Hepatocyte (in vitro differentiated cells): ENCODE measurements at places on chromosomes 11 and 22. TPM values are rescaled to one million over a fixed set of nuclear protein-coding genes. Genes with fewer than 3 reads are reported as not detected.

SUSD2 gene
- total RNA-seq, result 6.1 and 9.7 TPM in 2 replicates

JHY gene
- 2.0 and 2.8 TPM in 2 replicates for total RNA-seq

GAB4 gene
- total RNA-seq, result not detected in 2 replicates

MRGPRE gene
- not detected in 2 replicates for total RNA-seq

OR52D1 gene
- total RNA-seq, result not detected in 2 replicates

PPFIA1 gene
- 39.6 and 58.4 TPM in 2 replicates for total RNA-seq

- DNase-seq, result peak; percentile 53
Measured at GRCh38 chr11:63919267-63920125, 2.5 kb upstream of the RCOR2 start.

- no peak for DNase-seq
Measured at GRCh38 chr11:63896071-63896470, 20.9 kb downstream of the RCOR2 start.

GRCh38 chr11:44029977-44030911, 17.5 kb upstream of the ACCSL start:
- peak; percentile 75 for DNase-seq

GRCh38 chr11:98771791-98772190, 249.0 kb upstream of the CNTN5 start:
- no peak for DNase-seq

DNA sequence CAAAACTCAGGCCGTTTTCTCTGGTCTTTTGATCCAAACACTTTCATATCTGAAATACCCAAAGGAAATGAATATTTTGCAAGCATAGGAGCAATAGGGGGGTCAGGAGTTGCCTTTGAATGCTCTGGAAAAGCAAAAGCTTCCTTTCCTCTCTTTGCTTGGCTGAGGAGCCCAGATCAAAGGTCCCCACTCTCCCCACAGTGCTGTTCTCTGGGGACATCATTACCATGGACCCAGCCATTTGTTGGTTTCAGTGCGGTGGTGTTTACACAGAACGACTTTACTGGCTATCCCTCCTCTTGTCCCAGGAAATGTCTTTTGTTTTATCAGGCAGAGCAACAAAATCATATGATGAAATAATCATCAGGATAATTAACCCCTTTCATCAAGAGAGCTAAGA, 1089.1 kb downstream of the TBC1D22A start:
- no peak for DNase-seq

DNA sequence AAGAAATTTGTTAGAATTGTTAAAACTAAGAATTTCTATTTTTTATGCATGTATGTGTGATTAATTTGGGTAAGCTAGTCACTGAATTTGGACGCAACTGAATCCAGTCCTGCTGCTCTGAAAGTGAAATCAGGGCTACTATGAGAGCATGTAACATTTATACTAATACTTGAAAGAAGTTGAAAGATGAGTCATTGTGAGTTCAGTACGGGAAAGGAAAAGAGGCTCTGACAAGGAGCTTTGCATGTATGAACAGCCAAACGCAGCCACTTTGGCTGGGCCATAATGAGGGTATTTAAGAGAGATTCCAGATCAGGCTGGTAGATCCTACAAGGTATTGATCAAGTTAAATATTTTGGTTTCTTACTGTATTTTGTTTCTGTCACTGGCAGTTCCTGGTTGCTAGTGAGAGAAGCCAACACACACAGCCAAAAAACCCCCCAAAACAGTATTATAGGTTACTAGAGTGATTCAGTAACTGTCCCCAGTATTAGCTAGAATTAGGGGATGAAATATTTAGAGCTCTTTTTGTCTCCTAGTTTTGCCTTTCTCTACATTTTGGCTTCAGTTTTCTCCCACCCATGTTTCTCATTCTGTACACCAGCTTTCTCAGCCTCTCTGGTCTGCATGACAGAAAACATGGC, 14.1 kb downstream of the AASDHPPT start:
- peak; percentile 11 for DNase-seq

DNA sequence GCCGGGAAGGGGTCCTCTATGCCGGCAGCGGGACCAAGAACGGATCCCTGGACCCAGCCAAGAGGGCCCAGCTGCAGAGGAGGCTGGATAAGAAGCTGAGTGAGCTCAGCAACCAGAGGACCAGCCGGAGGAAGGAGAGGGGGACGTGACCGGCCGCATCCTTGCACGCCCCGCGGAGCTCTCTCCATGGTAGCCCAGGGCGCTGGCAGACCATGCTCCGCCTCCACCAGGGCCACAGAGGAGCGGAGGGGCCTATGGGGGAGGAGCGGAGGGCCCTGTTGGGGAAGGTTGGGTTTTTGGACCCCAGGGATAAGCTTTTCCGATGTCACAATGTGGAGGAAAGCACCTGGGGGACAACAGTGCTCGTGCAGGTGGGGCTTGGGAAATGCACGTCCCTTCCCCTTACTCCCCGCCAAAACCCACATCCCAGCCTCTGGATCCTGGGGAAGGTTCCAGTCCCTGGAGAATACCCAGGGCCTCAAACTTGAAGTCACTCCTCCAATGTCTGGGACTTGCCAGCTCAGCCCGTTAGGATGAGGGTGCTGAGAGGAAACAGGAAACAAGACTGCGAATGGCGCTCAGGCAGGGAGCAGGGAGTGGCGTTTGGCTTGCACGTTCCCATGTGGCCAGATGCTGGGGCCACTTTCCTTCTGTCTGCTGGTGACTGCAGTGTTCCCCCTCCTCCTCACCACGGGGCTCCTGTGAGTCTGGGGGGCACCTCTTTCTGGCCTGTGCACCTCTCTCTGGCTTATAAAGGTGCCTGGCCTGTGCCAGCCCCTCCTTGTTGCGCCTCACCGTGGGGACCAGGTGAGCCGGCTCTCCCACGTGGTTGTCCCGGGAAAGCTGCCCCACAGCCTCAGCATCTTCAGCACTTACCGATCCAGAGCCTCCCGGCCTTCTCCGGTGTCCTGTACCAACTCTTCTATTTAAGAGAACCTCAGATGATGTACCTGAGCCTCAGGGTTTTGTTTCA, 36.2 kb downstream of the IGHMBP2 start:
- DNase-seq, result no peak

DNA sequence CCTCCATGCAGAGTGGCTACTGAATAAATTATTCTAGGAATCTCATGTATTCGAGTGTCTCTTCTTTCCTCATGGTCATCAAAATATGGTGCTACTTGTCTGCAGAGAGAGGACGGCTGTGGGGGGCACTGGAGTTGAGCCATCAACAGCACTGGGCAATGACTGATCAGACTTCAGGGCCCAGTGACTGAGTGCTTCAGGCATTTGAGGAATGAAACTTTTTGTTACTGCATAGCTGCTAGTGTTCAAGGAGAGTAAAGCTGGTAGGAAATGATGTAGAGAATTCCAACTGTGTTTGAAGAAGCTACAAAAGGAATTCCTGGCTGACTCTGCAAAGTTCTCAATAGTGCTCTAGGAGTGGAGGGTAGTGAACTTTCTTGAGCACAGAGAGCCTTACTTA, 277.7 kb downstream of the CADM1 start:
- DNase-seq, result peak; percentile 14

DNA sequence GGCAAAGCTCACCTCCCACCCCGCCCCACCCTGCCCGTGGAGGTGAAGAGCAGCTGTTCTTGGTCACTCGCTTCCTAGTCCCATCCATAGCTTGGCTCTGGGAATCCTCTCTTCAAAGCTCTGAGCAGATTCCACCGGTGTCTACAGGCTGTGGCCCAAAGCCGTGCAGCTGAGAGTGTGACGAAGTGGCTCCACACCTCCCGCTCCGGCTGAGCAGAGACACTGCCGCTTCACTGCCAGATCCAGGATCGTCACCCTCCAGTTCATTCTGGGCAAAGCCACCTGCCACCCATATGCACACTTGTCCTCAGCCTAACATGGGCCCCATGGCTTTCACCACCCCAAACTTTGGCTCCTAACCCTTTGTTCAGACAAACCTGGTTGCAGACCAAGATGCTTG, 532.9 kb upstream of the B3GAT1 start:
- no peak for DNase-seq

DNA sequence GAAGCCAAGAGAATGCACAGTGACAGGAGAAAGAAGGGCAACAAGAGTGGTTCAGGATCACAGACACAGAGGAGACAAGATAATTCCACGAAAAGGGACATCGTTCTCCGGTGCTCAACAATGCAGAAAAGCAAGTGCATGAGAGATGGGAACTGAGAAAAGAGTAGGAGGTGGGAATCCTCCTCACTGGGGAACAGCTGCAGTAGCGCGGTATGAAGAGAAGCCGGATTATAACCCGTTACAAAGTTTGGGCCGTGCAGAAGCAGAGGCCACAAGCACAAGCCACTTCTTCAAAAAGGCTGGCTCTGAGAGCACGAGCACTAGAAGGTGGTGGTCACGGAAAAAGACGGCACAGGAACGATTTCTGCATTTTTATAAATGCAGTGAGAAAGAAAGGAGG, 114.2 kb upstream of the BID start:
- no peak for DNase-seq

DNA sequence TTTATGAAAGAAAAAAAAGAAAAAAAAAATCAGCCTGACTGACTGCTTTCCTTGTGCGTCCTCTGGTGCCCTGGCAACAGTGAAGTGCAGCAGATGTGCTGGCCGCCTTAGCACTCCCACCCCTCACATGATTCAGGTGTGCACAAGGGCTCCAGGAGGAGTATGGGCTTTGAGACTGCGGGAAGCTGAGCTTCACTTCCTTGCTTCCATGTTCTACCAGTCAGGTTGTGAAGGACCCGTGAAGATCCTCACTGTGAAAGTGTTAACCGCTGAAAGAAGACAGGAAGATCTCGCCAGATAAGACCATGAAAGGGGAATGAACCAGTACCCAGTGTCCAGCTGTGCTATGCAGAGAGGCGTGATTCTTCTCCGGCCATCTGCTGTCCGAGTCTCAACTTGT, 48.2 kb downstream of the HIRA start:
- no peak for DNase-seq
